ENCODE measurements at places on chromosomes 1 and 21.
A peak's percentile ranks its signal among the peaks of the same experiment; 100 is the strongest.

GRCh38 chr21:29775462-29775861 lies 164.3 kb downstream of the GRIK1 start:
- no peak for DNase-seq

GRCh38 chr1:99707535-99708142 lies 58.8 kb downstream of the FRRS1 start:
- DNase-seq = peak; percentile 43

DNA sequence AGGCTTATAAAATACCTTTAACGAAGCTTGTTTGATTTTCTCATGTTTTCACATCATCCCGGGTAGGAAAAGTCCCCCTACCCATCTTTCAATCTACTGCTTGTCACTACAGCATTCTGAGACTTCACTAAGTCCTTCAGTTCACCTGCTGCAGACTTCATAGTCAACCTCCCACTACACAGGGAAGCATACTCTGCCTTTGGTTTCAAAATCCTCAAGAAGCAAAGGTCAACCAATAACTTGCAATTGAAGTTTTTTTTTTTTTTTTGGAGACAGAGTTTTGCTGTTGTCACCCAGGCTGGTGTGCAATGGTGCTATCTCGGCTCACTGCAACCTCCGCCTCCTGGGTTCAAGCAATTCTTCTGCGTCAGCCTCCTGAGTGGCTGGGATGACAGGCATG lies 4.7 kb upstream of the PTPN22 start:
- DNase-seq = no peak

- DNase-seq = no peak
Measured at GRCh38 chr1:224864006-224864405, 65.5 kb upstream of the DNAH14 start.

GRCh38 chr1:46689356-46689755 lies 17.7 kb downstream of the TEX38 start:
- no peak for DNase-seq

GRCh38 chr1:41598325-41598724 lies 113.8 kb upstream of the EDN2 start:
- no peak for DNase-seq

DNA sequence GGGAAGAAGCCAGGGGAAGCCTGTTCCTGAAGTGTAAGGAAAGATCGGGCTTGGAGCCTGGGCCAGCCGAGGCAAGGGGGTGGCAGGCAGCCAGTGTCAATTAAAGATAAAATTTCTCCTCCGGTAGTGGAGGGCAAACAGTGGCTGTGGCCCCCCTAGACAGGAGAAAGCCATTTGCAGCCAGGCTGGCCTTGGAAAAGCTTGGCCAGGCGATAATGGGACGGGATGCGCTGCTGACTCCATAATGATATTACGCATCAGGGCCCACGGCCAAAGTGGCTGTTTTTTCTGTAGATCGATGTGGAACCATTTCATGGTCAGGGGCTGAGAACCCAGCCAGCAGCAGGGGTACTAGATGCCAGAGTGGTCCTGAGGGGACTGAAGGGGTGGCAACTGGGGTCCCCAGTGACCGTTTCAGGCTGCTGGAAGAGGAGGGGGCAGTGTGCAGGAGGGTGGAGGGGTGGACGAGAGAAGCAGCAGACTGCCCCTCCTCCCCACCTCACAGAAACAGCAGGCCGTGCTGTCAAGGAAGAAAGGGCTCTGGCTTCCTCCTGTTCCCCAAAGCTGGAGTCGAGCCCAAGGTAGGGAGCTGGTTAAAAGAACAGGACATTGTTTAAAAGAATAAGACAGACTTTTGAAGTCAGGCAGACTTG lies 25.2 kb downstream of the KCNC4 start:
- no peak for DNase-seq

Data from NCI-H1436 (cell line).